ENCODE measurements at places on chromosomes 5 and 9.

GRCh38 chr5:31244921-31245320 lies 51.4 kb downstream of the CDH6 start:
- DNase-seq = no peak

GRCh38 chr5:132057498-132058255 lies 2.8 kb upstream of the IL3 start:
- no peak for DNase-seq

GRCh38 chr9:61666310-61666709 lies 476.5 kb downstream of the SPATA31A7 start:
- no peak for DNase-seq

GRCh38 chr5:26856238-26856637 lies 182.1 kb downstream of the CDH9 start:
- DNase-seq = no peak

DNA sequence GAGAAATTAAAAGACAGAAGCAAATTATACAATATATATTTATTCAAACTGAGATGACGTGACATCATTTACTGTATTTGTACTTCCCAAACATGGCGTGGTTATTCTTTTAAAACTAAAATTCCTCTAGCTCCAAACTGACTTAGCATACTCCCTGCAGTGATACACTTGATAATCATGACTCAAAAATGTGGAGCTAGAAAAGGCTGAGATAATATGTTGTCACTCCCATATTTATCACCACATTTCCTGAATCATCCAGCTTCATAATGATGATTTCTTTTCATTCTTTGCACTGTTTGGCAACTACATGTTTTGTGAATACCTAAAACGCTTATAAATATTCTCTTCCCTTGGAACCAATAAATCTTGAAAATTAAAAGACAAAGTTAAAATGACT lies 341.0 kb downstream of the EBF1 start:
- DNase-seq = no peak
